ENCODE measurements at places on chromosomes 13 and 19.

- no peak for DNase-seq
Observed at GRCh38 chr13:46076827-46077226, 24.3 kb upstream of the ZC3H13 start.

DNA sequence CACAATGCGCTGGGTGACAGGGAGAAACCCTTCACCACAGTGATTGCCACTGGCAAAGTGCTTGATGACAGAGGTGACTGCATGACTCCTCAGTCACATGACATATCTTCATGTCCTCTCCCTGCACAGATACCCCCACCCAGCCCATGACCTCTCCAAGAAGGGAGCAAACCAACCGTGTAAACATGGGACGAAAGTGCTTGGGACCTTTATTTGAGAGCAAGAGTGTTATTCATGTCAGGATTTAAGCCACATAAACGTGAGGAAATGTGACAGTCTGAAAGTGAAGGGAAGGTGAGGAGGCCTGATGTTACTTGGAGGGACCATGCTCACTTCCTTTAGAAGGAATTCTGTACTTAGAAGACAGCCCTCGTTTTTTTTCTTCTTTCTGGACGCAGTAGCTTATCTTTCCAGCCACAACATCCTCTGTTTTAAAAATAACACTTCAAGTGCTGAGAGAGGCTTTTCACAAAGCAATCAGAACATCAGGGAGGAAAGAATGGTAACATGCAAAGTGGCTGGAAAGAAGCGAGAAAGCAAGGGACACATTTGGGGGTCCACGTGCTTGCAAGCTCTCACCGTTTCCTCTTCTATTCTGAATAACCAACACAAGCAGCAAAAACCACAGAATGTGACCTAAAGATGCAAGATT is 35.6 kb downstream of the EPS15L1 start:
- no peak for DNase-seq

GRCh38 chr13:49351871-49352270 is 92.0 kb downstream of the CAB39L start:
- DNase-seq = no peak

DNA sequence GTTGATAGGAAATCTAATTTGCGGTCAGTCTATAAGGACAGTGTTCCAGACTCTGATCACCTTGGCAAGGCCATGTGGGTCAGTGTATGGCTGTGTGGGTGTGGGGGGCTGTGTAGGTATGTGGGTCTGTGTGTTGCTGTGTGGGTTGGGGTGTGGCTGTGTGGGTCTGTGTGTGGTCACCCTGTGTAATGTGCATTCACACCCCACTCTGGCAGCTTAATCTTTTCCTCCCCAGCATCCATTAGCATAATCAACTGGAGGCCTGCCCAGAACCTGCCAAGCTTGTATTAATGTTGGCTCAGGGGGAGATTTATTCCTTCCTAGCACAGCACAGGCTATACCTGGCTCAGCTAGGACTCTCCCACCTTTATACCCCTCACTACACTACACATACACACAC is 203.2 kb downstream of the TUBA3C start:
- no peak for DNase-seq

DNA sequence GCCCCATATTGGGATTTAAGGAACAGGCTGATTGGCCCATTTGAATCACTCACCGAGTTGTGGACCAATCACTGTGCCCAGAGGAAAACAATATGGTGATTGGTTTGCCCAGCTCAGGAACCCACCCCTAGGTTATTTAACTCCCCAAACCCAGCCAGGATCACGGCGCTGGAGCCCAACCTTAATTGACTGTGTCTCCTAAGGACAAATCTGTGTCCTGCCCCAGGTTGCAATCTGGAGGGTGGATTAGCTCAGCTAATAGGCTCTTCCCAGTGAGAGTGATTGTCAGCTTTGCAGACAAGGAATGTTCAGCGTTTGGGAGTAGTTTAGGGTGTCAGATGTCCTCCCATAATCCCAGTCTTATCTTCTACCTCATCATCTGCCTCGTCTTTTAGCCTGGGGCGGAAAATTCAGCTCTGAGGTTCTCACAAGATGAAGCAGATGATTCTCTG is 3.5 kb upstream of the ZNF358 start:
- no peak for DNase-seq

- peak; percentile 42 for DNase-seq
Observed at GRCh38 chr19:23762884-23763711, 4.4 kb upstream of the ZNF681 start.

DNA sequence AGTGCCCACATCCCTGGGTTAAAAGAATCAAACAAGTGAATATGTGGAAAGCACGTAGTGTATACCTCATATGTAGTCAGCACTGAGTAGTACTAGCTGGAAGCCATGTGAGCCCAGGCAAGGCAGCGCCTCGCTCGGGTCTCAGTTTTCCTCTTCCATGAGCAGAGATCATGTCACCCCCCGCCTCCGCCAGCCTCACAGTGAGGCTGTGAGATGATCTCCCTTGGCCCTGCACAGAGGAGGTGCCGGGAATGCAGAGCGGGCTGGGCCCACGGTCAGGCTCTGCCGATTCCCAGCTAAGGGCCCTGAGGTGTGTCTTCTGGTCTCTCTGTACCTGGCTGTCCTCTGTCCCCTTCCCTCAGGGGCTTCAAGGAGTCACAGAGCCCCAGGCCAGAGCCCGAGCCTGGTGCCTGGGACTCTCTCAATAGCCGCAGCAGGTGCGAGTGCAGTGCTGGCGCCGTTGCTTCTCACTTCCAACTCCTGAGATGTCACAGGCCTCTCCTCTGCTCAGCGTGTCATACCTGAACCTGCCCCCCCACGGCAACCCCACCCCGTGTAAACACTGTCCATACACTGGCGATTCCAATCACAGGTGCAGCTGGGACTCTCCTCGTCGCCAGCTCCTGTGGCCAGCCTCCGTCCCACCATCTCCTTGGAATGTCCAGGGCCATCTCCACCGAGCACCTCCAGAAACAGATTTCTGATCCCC is 26.9 kb downstream of the DPF1 start:
- no peak for DNase-seq

DNA sequence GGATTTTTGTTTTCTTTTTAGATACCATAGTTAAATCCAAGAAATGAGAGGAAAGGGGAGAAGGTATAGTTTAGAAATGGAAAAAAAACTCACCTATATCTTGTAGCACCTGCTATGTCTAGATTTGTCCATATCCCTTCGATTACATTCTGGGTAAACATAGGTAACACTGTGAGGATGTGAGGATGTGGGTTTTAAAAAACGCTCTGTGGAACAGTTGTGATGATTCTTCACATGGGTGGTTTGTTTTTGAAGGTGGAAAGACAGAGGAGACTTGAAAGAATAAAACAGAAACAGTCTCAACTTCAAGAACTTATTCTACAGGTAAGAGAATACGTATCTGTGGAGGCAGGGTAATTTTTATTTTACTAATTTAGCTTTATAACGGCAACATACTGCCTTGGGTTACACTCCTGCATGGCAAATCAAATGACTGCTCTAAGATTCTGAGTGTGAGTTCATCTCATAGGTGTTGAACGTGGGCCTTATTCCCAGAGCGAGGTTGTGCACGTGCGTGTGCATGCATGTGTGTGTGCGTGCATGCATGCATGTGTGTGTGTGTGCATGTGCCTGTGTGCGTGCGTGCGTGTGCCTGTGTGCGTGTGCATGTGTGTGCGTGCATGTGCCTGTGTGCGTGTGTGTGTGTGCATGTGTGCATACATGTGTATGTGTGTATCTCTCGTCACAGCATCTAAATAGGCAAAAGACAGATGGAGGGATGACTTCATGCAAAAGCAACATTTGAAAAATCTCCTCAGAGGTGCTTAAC is 23.5 kb downstream of the ATP4B start:
- no peak for DNase-seq

DNA sequence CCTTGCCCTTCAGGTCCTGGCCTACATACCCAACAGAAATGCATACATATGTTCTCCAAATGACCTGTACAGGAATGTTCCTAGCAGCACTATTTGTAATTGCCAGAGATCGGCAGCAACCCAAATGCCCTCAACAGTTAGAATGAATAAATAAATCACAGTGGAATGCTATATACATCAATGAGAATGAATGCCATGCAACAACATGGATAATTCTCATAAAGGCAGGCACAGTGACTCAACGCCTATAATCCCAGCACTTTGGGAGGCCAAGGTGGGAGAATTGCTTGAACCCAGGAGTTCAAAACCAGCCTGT is 18.6 kb downstream of the TEX101 start:
- no peak for DNase-seq

GRCh38 chr13:94251831-94252608 is 227.5 kb downstream of the DCT start:
- no peak for DNase-seq

DNA sequence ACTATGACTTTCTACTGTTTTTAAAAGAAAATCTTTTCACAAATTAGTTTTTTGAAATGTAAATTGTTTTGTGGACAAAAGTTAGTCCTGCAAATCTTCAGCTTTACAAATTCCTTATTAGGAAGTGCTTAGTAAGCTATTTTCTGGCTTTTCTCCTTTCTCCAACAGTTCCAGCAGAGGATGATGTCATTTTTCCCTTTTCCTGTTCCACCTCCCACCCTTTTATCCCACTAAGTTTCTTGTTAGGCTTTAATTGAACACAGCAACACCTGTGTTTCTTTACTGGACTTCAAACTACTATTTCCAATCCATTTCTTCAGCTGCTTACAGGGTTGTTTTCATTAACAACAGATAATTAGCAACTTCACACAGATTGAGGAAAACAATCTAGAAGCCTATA is 389.2 kb downstream of the NDFIP2 start:
- no peak for DNase-seq

DNA sequence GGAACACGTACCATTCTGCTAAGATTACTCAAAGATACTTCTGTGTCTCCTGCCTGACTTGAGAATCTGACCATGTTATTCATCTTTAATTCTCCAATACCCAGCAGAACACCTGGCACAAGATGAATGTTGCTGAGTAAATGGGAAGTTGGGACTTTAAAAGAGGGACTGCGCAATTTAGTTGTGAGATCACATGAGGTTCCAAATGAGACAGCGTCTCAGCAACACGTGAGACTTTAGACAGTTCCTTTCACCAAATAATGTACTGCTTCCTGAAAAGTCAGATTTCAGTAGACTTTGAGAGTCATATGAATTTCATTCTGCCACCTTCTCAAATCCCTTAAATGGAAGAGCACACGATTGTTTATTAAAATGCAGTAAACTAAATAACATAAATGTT is 36.7 kb downstream of the DOCK9 start:
- DNase-seq = no peak

DNA sequence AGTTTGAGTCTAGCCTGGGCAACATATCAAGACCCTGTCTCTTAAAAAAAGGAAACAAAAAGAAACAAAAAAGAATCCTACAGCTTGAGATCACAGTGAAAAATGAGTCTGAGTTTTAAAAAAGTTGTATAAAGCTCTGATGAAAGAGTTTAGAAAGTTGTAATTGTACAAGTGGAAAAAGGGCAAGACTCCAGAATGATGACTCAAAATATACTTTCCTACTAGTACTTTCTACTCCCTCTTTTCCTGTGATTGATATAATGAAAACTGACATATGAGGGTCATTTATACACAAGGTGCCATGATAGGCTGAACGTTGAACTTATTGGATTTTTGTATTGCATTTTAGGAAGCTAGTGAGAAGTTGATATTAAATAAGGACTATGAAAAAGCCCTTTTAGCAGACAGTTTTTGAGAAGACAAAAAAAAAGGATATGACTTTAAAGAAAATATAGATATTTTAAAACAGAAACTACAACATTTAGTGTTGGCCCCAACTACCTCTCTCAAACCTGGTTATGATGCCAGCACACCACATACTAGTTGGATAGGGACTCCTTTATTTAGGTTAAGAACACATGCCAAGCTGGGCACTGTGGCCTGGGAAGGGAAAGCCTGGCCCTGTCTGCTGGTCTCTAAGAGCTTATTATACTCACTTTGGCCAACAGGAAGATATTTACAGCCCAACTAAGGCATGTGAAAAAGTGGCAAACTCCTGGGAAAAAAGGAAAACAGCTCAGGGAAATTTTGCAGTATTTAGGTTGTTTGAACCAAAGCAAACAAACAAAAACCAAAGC is 116.6 kb downstream of the KL start:
- DNase-seq = no peak

DNA sequence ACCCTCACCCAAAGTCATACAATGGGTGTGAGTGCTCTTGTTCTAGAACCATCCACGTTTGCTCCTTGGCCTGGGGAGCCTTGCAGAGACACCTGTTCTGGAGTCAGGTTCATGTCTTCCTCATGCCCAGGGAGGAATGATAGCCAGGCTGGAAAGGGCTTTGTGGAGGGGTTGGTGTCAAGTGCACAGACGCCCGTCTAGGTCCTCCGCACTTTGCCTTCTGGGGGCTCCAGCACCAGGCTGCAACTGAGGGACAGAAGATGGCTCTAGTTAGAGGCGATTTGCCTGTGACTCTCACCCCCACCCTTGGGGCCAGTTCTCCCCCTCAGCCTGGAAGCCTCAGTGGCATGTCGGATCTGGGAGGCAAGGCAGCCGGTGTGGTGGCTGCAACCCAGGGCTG is 47.2 kb upstream of the ZNF536 start:
- DNase-seq = no peak

DNA sequence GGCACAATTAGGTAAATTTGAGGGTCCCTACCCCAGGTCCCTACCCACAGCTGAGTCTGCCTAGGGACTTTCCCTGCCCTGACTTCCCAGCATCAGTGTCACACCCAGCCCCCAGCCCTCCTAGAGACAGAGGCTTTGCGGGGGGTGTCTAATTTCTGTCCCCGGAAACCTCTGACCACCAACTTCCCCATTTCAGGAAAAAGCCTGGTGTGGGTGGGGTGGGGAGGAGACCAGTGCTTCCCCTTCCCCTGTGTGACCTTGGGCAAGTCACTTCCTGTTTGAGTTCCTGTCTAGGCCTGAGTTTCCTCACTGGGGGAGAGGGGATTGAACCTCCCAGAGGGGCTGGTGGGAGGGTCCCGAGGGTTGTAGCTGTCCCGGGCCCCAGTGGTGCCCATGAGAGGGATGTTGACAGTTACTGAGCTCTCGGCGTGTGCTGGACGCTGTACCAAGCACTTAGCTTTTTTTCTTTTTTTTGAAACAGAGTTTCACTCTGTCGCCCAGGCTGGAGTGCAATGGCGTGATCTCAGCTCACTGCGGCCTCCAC is 7.9 kb downstream of the VASP start:
- DNase-seq = no peak

GRCh38 chr13:38349390-38350113 is at the start of gene UFM1:
Gene UFM1, plus strand, starts transcription at chr13:38349851. Its CDS starts 69 bp downstream, at chr13:38349920.
- DNase-seq = peak; percentile 87

DNA sequence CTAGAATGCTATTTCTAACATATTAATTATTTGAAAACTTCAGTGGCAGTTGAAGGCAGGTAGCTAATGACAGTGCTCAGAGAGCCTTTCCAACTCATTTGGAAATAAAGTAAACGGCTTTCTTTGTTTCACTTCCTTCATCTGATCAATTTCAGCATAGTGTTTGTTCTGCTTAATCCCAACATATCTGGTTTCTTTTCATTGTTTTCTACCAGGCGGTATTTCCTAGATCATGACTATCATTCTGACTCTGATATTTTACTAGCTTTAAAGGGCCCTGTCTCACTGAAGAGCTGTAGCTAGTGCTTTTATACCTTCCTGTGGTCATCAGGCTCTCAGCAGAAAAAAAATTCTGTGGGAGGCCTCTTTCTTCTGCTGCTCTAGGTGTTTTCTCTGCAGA is 178.6 kb downstream of the RBM26 start:
- no peak for DNase-seq

GRCh38 chr19:1985588-1986356 is 29.7 kb downstream of the BTBD2 start:
- DNase-seq = no peak

Measured in NCI-H2081 (cell line).